Mucosa of descending colon (tissue), 3 donors: ENCODE measurements at places on chromosomes 16 and 17. TPM values are rescaled to one million over a fixed set of nuclear protein-coding genes. Genes with fewer than 3 reads are reported as not detected.

The WFDC1 gene
- 10.9 TPM for total RNA-seq

GRCh38 chr16:49462362-49462988, 88.9 kb downstream of the C16orf78 start:
- no peak for DNase-seq

- DNase-seq: no peak
Observed at GRCh38 chr16:1432388-1433262, 1.7 kb downstream of the PERCC1 start.

DNA sequence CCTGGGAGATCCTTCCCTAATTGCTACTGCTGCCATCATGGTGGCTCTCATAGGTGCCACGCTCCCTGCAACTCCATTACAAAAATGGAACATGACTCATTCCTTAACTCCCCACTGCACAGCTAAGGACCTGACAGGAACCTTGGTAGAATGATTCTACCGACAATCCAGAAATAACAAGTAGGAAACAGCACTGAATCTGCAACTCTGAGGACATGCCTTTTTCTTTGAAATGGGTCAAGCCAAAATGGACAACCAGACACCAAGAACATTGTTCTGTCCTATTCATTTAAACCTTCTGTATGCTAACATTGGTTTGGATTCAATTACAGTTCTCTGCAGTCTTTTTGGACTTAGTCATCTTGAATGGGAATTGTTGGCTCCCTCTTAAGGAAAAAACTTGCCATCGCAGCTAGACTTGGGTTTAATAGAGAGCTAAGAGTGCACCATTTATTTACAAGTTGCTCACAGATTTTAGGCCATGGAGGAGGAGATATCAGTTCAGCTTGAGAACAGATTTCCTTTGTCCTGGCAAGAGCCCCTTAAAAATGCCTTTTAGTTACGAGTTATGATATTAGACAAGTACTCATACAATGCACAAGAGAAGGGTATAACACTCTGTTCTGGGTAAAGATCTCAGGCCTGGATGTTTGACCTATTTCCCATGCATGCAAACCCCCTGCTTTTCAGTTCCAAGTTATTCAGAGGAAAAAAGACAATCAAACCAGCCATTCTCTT, 20.9 kb upstream of the NSRP1 start:
- DNase-seq: peak; percentile 50

DNA sequence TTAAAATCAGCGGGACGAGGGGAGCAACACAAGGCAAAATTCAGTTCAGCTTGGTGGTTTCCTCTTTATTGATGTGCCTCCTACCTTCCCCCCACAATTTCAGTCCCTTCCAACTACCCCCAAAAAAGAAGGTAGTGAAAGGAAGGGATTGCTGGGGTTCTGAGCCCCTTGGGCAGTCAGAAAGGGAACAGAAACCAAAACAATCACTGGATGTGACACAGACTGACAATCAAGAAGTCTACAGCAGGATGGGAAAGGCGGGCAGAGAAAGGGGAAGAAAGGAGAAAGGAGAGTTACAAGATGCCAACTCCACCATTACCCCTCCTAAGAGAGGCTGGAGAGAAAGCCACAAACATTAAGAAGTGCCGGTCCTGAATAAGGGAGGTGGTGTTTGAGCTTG, 1.1 kb upstream of the PHF23 start:
- no peak for DNase-seq

DNA sequence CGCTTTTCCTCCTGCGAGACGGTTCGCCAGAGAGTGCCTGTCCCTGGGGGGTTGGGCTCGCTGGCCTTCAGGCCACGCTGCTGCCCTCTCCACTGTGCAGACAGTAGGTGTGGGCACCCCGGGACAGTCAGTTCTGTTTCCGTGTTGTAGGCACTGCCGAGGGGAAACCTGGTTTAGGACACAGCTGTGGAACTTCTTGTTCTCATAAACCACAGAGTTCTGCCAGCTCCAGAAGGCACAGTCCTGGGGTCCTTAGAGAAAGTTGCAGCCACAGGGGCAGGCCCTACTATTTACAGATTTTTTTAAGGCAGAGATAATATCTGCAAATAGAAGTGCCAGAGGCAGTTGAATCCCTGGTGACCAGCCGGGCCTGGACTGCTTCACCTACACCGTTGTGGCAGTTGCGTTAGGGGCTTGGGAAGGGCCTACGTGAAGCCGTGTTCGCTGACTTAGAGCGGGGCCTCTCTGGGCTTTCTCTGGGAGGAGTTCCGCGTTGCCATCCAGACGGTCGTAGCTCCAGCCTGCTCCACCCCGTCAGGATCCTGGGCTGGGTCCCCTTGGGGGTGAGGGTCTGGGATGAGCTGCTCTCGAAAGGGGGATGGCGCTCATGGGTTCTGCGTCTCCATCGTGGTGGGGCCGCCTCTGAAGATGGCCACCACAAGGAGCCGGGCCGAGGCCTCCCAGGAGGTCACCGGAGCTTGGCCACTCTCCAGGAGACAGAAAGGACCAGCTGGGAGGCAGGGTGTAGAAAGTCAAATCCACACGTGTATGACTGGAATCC, 126.3 kb downstream of the BANP start:
- DNase-seq: peak; percentile 31
